ENCODE measurements at places on chromosomes 2 and 18.

GRCh38 chr18:44630118-44630517, 50.6 kb upstream of the SETBP1 start:
- H3K4me3 ChIP-seq: no peak overlapping the region
- no peak for DNase-seq
- H3K4me1 ChIP-seq: no peaks in the 10 kb centered on the region
- H3K27ac ChIP-seq: no peak overlapping the region
- H3K36me3 ChIP-seq: no peaks in the 10 kb centered on the region
- H3K27me3 ChIP-seq: no peaks in the 10 kb centered on the region

DNA sequence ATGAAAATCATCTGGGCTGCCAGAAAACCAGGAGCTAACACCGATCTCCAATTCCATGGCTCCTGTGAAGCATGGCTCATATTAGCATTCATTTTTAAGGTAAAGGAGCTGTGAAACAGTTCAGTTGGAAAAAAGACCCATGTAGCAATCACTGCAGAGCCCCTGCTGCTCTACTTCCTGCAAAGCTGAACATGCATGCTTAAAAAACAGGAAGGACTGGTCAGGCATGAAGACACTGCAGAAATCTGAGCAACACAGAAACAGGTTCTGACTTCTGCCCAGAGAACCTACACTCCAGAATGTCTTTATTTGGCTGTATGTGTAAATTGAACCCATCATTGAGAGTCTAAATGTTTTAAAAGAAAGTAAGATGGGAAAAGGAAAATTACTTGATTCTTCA, 950.6 kb downstream of the DCDC2C start:
- H3K27ac ChIP-seq: no peak overlapping the region
- H3K4me3 ChIP-seq: no peak overlapping the region
- H3K27me3 ChIP-seq: no peaks in the 10 kb centered on the region
- no peaks in the 10 kb centered on the region for H3K36me3 ChIP-seq
- no peak for DNase-seq

GRCh38 chr2:173373290-173373689, 18.6 kb downstream of the CDCA7 start:
- no peaks in the 10 kb centered on the region for H3K36me3 ChIP-seq
- H3K27me3 ChIP-seq: no peaks in the 10 kb centered on the region

DNA sequence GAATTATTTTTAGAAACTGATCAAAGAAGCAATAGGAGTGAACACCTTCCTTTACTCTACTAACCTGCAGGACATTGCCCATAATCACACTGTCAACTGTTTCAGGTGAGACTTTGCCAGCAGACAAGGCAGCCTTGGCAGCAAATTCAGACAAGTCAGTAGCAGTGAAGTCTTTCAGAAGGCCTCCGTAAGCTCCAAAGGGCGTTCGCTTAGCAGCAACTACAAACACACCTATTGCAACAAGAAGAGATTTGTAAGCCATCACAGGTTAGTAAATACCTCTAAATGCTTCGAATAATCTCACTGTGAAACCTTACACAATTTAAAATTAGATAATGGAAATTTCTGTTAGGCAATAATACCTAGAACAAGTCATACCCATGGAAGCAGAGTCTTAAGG, 10.7 kb downstream of the ACAA2 start:
- H3K4me3 ChIP-seq: no peak overlapping the region
- DNase-seq: no peak
- H3K36me3 ChIP-seq: no peaks in the 10 kb centered on the region
- H3K4me1 ChIP-seq: no peaks in the 10 kb centered on the region
- no peaks in the 10 kb centered on the region for H3K27me3 ChIP-seq

- H3K4me1 ChIP-seq: no peaks in the 10 kb centered on the region
- peaks cover 1% of the 10 kb centered on the region for H3K36me3 ChIP-seq
- no peak overlapping the region for H3K27ac ChIP-seq
- DNase-seq: no peak
- no peaks in the 10 kb centered on the region for H3K27me3 ChIP-seq
- no peak overlapping the region for H3K4me3 ChIP-seq
Measured at GRCh38 chr2:121502246-121502645, 28.4 kb upstream of the RNU4ATAC start.

DNA sequence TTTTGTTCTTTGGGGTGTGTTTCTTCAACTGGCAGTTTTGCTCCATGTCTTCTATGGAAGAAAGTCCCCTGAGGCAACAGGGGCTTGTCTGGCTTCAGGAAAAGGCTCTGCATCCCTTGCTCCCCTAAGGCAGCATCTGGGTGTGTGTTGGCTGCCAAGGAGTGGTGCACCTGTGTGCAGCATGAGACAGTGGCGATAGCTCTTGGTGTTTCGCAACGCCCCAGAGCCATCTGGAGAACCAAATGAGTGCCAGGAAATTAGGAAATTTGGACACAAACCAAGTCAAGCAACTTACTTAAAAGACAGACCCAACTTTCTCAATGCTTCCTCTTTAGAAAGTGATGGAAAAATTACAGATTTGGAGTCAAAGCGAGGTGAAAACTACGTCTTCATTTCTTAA, 1044.4 kb upstream of the CNTNAP5 start:
- no peak overlapping the region for H3K27ac ChIP-seq
- H3K27me3 ChIP-seq: no peaks in the 10 kb centered on the region
- no peaks in the 10 kb centered on the region for H3K36me3 ChIP-seq
- DNase-seq: no peak
- H3K4me1 ChIP-seq: no peaks in the 10 kb centered on the region
- H3K4me3 ChIP-seq: no peak overlapping the region

DNA sequence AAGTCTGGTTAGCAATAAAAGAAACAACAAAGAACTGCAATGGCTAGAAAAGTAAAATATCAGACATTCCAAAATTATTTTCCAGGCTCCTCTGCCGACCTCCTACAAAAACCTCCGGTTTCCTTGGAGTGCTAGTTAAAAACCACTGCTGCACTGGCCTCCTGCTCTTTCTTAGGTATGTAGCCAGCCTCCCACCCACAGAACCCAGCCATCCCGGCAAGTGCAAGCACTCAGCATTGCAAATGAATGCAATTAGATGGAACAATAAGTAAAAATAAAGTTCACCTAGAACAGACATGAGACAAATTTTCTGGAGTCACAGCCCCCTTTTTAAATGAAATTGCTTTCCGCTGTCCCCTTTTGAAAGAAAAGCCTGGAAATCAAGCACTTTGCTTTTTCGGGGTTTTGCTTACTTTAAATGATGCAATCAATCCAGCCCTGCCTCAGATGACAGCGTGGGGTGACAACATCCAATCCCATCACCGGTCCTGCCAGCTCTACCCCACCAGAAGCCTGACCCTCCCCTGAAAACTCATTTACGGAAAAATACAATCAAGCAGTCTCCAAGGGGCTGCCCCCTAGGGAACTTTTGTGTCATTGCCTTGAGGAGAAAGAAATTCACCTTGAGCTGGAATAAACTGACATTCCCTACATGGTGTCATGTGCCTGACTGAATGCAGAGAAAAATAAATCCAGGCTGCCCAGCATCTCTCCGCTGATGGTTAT, 199.8 kb downstream of the EPHA4 start:
- no peak overlapping the region for H3K4me3 ChIP-seq
- no peaks in the 10 kb centered on the region for H3K27me3 ChIP-seq
- no peak overlapping the region for H3K27ac ChIP-seq
- no peak for DNase-seq

GRCh38 chr18:49412679-49413078, 47.8 kb downstream of the DYM start:
- H3K4me1 ChIP-seq: no peaks in the 10 kb centered on the region
- DNase-seq: no peak
- H3K27me3 ChIP-seq: no peaks in the 10 kb centered on the region
- no peak overlapping the region for H3K27ac ChIP-seq
- H3K36me3 ChIP-seq: no peaks in the 10 kb centered on the region
